Chondrocyte (in vitro differentiated cells): ENCODE measurements at places on chromosomes 11 and 22.

- DNase-seq, result no peak
Observed at GRCh38 chr11:112706863-112707262, 254.4 kb upstream of the NCAM1 start.

- peak; percentile 52 for DNase-seq
Observed at GRCh38 chr11:30583476-30584280, 2.5 kb downstream of the MPPED2 start.

- peak; percentile 56 for DNase-seq
Observed at GRCh38 chr22:16965083-16965482, 42.9 kb downstream of the GAB4 start.

GRCh38 chr11:117315285-117316196 lies 515 bp downstream of the BACE1 start:
- no peak for DNase-seq

- no peak for DNase-seq
Observed at GRCh38 chr22:24235315-24235714, 9.6 kb downstream of the GGT5 start.

DNA sequence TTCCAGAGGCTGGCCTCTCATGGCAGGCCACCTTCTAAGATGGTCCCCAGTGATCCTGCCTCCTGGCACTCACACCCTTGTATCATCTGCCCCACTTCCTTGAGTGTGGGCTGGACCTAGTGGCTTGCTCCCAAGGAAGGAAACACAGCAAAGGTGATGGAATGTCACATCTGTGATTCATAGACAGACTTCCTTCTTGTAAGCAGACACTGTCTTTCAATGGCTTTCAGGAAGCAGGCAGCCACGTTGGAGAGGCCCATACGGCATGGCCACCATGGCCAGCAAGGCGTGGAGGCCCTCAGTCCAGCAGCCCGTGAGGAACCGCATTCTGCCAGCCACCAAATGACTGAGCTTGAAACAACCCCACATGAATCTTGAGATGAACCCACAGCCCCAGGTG lies 11.3 kb downstream of the LMO1 start:
- DNase-seq, result no peak

GRCh38 chr11:118142081-118142480 lies 10.5 kb downstream of the SCN4B start:
- no peak for DNase-seq

DNA sequence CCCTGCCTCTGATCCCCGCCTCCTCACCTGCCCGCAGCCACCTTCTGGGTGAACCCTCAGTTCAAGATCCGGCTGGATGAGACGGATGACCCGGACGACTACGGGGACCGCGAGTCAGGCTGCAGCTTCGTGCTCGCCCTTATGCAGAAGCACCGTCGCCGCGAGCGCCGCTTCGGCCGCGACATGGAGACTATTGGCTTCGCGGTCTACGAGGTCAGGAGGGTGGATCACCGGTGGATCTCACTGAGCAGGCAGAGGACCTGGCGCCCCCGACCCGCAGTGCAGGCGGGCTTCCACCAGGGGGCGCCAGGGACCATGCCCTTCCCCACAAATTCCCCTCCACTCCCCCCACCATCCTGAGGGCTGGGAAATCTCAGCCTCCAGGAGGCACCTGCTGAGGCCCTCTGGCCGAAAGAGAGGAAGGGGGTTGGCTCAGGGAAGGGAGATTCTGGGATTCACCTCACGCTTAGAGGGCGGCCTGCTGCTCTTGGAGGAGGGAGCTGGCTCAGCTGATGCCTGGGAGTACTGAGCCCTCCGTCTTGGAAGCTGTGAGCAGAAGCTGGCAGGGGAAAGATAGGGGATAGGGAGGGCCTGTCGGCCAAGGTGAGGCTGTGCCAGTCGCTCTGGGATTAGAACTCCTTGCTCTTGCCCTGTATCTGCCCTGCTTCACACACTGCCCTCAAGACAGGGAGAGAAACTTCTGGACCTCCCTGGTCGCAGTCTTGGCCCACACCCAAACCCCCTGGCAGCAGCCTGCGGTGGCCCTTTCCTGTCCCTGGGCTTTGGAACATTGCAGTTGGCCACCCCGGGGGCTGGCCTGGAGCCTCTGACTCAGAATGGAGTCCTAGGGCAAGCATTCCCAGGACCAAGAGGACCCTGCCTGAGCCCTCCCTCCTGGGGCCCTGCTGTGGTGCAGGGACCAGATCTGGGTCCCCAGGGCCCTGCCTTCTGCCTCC lies 23.2 kb downstream of the CAPN1 start:
- peak; percentile 78 for DNase-seq
